EL (cell line): ENCODE measurements at places on chromosomes 5 and 9.

GRCh38 chr9:129198319-129199043 is 20.4 kb upstream of the IER5L start:
- peak; percentile 83 for DNase-seq

- no peak for DNase-seq
Observed at GRCh38 chr5:122187426-122187825, 58.1 kb downstream of the ZNF474 start.

- peak; percentile 97 for DNase-seq
Observed at GRCh38 chr9:32395510-32396216, 11.2 kb downstream of the ACO1 start.

DNA sequence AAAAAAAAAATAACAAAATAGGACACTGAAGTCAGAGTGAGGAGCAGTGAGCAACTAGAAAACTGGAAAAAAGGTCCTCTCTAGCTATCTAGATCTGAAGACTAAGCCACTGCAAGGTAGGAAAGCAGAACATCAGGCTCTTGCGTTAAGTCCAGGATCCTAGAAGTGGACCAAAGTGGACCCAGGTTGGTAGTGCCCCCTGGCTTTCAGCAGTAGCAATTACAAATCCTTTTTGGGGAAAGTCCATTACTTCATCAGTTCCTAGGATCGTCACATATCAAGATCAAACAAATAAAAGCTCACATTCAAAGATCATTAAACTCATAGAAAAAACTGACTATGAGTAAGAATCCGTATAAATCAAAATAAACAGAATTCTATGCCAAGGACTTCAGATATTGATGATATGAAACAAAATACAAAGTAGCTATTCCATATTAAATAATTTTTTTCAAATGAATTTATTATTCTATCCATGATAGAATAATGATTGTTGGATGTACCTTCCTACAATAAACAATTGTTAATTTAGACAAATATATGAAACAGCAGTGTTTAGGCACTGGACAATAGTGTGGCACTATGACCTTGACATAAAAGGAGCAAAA is 6.5 kb upstream of the RICTOR start:
- peak; percentile 64 for DNase-seq

- no peak for DNase-seq
Observed at GRCh38 chr5:56290378-56291078, 57.4 kb upstream of the ANKRD55 start.

DNA sequence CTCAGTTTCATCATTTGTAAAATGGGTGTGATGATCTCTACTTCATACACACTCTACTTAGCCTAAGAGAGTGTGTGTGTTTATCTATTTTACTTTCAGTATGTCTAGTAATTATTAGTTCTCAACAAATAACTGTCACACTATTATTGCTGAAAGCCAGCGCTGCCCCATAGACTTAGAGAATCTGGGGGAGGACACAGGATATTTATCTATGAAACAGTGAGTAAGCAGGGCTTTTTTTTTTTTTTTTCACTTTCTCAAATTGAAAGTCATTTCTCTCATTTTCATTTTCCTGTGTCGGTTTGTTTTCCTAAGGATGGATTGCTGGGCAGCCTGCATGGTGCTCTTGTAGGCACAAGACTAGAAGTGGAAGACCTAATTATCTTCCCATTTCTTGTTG is 248.4 kb upstream of the RPS23 start:
- DNase-seq: no peak

DNA sequence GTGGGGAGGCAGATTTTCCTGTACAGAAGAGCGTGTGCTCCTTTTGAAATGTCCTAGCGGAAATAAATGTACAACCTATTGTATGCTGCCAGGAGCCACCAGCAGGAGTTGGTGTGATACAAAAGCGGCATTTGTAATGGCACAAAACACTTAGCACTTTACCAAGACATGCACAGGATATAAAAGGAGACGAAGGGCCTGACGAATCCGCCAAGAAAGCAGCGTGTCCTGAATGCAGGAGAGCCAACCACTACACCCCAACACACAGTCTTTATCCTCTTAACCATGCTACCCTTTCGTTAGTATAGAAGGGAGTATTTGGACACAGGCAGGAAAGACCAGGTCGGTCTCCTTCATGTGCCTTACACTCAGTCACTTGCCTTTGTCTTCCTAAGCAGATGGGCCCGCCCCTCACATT is 218.1 kb downstream of the TRIM32 start:
- DNase-seq: no peak
